Right atrium auricular region (tissue), 2 donors: ENCODE measurements at places on chromosomes 1 and 21. TPM values are rescaled to one million over a fixed set of nuclear protein-coding genes. Genes with fewer than 3 reads are reported as not detected.

Gene OR2T35
- total RNA-seq = not detected

Gene NFASC
- total RNA-seq = 45.9 TPM

Gene TNNT2
- 12,321 TPM for total RNA-seq

Gene SPATA46
- not detected for total RNA-seq

- no peak for DNase-seq
Observed at GRCh38 chr1:6241887-6242740, 1.9 kb upstream of the HES3 start.

DNA sequence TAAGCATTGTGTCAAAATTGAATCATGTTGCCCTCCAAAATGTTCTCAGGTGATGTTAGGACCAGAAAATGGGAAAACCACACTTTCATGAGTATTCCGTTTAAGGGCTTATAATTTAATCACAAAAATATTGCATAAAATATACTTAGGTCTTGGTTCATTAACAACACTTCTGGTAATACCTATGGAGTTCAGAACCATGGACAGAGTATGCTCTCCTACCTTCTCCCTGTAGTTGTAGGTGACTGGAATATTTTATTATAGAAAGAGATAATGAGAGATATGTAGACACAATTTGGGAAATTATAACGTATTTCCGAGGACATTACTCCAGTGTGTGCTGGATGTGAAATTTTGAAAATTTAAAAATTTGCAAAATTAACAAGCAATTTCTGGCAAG is 232.5 kb downstream of the NCAM2 start:
- no peak for DNase-seq

DNA sequence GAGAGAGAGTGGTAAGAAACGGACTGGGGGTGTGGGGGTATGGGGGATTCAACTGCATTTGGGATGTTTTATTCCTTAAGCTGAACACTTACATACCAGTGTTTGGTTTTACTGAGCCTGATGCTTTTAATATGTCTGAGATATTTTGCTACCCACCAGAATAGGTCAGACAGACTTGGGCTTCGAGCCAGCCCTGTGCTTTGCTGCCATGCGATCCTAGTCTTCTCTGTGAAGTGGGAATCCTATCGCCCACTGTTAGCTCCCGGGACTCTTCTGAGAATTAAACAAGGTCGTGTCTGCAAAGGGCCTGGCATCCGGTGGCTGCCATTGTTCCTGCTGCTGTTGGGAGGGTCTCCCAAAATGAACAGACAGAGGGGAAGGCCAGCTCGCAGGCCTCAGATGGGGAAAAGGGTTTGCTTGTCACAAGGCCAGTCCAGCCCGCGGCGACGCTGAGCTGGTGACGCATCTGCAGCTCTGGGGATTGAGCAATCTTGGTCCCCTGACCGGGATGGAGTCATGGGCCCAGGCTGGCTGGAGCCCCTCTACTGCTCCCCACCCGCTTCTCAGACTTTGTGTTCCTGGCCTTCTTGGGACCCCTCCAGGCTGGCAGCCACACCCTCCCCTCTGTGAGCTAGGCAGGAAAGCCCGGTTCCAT is 26.9 kb upstream of the ECE1 start:
- peak; percentile 98 for DNase-seq

- peak; percentile 52 for DNase-seq
Observed at GRCh38 chr1:37485902-37486679, 11.7 kb downstream of the ZC3H12A start.

DNA sequence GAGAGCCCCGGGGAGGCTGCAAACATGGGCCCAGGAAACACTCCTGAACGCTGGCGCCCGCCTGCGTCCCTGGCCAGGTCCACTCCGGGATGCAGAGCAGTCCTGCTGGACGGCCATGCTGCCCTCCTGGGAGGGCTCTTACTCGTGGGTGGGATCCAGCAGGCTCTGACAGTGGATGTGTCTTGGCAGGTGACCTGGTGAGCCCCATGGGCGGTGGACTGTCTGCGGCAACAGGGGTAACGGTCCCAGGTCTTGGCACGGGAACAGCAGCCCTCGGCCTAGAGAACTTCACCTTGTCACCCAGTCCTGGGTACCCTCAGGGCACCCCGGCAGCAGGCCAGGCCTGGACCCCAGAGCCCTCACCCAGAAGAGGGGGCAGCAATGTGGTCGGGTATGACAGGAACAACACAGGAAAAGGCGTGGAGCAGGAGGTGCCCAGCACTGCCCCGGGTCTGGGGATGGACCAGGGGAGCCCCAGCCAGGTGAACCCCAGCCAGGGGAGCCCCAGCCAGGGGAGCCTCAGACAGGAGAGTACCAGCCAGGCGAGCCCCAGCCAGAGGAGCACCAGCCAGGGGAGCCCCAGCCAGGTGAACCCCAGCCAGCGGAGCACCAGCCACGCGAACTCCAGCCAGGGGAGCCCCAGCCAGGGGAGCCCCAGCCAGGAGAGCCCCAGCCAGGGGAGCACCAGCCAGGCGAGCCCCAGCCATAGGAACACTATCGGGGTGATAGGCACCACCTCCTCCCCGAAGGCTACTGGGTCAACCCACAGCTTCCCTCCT is 39.8 kb downstream of the UMODL1 start:
- DNase-seq = no peak
